Activated CD4-positive, CD25-positive, alpha-beta regulatory T cell (primary cell): ENCODE measurements at places on chromosomes 7 and 10.

DNA sequence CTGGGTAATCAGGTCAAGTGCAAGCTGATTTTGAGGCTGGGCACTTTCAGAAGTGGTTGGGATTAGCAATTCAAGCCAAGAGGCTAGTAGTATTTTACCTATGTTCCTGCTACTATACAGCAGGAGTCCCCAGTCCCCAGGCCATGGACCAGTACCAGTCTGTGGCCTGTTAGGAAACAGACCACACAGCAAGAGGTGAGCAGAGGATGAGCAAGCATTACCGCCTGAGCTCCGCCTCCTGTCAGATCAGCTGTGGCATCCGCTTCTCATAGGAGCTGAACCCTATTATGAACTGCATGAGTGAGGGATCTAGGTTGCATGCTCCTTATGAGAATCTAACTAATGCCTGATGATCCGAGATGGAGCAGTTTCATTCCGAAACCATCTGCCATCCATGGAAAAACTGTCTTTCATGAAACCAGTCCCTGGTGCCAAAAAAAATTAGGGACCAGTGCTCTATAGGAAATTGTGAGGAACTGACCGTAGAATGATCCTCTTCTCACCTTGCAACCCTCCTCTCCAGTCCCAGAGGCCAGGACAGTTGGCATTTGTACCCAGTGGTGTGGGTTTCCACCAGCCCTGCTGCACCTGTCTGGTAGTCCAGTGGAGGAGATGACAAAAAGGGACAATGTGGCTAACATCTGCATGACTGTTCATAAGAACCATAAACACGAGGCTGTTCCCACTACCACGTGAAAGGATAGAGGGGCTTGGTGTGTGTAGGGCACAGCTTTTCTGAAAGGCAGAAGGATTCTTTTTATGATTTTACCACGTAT, 172.5 kb downstream of the KIAA1217 start:
- no peak for DNase-seq

- DNase-seq = peak; percentile 14
Observed at GRCh38 chr10:33008499-33009243, 50.6 kb upstream of the ITGB1 start.

GRCh38 chr10:70557086-70557845, 45.3 kb downstream of the PRF1 start:
- no peak for DNase-seq

- DNase-seq = no peak
Observed at GRCh38 chr7:1912593-1913465, 242.8 kb downstream of the ELFN1 start.

DNA sequence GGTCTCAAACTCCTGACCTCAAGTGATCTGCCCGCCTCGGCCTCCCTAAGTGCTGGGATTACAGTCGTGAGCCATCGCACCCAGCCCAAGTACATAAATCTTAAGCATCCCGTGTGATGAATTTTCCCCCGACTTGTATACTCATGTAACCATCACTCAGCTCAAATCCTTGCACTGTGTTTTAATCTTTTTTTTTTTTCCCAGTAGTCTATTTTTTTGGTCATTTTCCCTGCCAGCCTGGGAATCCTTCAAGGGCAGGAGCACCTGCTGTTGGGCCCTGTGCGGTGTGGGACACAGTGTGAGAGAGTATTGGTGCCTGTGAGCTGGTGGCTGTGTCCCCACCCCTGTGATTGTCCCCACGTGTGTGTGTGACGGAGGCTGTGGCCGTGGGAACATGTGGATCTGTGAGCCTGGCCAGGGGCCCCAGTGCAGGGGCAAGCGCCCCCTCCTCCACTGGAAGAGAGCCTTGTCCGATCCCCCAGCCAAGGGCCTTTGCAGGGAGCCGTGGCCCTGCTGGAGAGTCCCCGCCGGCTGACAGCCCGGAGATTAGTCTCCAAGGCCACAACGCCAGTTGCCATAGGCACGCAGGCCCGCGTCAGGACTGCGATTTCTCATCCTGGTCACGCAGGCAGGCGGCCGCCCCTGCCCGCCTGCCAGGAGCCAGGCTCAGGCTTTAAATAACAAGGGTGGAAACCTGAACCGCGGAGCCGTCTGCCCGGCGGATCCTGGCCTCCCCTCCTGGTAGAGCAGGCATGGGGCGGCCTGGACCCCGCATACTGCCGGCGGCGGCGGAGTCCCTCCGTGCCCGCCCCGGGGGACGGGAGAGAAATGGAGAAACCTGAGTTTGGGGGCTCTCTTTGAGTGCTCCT, 26.5 kb downstream of the GTF2IRD1 start:
- DNase-seq = no peak

DNA sequence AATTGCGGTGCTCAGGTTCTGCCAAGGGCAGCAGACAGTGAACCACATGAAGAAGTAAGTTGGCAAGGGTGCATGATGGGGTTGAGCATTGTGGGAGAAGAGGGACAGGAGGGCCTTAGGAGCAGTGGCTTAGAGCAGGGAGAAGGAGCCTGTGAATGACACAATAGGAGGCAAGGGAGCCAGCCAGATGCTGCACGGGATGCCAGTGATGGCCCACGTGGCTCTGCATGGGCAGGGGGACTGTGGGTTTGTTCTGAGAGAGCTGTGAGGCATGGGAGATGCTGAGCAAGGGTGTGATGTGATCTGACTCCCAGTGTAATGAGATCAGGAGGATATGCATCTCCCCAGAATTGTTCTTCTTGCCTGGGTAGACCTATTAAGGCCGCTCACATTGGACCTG, 60.9 kb downstream of the C10orf90 start:
- DNase-seq = no peak

- DNase-seq = no peak
Observed at GRCh38 chr7:27639851-27640250, 22.8 kb downstream of the HIBADH start.
